HuH-7 (cell line): ENCODE measurements at places on chromosomes 16 and 17.

DNA sequence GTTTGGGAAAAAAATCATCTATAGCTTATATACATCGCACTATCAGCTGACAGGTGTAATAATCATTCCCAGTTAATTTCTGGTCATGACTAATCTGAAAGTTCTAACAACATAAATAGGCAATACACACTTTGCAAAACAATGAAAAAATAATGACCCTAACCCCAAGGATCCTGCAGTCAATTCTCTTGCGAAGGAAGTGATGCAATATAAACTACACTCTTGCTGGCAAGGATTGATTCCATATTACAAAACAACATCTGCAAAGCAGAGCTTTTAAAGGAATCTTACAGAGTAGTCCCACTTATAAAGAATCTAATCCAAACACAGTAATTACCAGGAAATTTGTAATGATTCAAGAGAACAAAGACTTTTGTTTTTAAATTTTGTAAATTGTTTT is 73.4 kb downstream of the MYO1D start:
- no peak for DNase-seq

- no peak for DNase-seq
Measured at GRCh38 chr17:32350666-32351418, 885 bp downstream of the ZNF207 start.

DNA sequence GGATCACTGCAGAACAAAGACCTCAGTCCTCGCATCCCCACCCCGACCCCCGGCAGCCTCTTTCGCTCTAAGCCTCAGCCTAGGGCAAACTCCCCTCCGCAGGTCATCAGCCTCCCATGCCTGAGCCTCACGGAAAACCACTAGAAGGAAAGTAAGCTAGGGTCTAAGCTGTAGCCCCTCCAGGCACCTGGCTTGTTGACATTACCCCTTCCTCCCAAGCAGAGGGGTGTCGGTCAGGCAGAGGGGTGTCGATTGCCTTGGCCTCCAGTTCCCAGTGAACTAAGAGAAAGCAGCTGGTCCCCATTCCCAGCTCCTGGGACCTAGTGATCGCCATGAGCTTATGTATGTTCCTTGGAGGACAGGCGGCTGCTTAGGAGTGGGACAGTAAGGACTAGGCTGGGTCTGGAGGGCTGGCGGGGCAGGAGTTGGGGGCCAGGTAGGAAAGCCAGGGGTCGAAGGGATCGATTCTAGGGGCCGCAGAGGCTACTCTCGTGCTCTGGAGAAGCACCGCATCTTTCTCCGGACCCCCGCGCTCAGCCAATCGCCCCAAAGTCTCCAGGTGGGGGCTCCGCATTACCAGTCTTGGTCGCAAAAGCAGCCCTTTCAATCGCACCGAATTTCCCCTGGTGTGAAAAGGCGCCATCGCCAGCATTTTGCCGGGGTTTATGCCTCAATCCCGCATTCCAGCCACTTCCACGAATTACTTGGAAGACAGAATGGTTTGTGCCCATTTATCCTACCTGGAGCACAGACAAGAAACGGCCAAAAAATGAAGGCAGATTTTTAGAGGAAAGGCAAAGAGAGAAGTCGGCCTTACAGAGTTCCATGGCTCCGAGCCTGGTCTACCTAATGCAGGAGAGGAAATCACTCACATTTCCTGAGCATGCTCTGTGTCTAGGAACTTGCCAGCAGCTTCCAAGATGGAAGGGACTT is 21.3 kb upstream of the HOXB13 start:
- DNase-seq = no peak

GRCh38 chr16:89887243-89887642 is 13.9 kb downstream of the TCF25 start:
- no peak for DNase-seq

DNA sequence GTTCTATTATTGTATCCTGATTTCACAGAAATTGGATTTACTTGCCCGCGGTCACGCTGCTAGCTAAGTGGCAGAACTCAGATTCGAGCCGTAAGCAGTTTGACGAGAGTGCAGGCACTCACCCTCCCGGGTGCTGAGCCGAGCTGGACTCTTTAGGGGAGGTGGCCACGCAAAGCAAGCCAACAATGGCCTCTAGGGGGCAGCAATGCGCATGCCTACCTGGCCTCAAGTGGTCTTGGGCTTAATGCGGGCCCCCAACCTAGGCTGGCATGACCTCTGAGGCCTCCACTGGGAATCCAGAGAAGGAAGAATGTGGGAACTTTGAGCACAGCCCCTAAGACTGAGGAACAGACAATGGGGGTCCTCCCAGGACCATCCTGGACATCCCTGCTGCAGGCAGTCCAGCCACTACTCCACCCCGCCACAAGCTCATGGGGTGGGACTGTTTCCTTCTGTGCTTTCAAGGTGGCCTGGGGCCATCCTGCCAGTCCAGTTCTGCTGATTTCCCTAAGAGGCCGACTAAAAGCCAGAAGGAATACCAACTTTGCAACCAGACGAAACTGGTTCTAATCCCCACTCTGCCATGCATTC is 276.5 kb downstream of the XYLT1 start:
- peak; percentile 41 for DNase-seq

DNA sequence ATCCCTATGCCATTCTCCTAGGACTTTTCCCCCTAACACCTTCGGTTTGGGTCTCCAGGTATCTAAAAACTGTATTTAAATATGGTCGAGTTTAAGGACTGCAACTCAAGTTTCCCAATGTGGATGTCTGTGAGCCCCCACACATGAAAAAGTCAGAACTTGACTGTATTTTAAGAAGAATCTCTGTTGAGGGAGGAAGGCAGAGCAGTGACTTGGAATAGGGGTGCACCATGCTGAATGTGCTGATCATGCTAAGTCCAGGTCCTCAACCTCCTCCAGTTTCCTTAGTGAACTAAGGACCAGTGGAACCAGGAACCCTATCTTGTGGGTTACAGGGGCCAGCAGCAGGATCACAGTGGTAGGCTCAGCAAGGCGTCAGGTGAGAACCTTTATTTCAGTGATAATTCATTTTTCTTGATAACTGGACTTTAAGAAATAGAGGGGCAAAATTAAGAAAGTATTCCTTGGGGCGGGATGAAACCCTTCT is 19.5 kb downstream of the GRB7 start:
- no peak for DNase-seq
